Umbilical cord (tissue), 2 donors: ENCODE measurements at places on chromosomes 4 and X.

- DNase-seq = no peak
Observed at GRCh38 chr4:10169839-10170387, 53.3 kb upstream of the WDR1 start.

DNA sequence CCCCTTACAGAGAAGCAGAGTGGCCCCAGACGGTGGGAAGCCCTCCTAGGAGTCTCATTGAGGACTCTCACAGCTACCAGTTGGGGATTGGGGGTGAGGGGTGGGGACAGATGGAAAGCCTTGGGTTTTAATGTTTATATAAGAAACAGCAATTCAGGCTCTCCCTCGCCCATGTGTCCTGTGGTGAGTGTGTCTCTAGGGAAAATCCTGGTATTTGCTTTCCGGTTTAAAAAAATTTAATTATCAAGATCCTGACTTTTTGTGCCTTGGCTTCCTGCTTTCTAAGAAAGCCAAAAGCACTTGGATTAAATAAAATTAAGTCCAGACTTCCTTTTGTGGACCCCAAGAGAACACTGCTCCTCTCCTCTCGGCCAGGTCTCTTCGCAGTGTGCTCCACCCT, 93.8 kb downstream of the SOWAHB start:
- no peak for DNase-seq

DNA sequence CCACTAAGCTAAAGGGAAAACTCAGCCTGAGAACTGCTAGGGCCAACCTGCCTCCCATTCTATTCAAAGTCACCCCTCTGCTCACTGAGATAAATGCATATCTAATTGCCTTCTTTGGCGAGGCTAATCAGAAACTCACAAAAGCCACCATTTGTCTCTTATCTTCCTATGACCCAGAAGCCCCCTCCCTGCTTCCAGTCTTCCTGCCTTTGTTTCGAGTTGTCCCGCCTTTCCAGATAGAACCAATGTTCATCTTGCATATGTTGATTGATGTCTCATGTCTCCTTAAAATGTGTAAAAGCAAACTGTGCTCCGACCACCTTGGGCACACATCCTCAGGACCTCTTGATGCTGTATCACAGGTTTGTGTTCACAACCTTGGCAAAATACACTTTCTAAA, 459.8 kb downstream of the FSTL5 start:
- DNase-seq = no peak

DNA sequence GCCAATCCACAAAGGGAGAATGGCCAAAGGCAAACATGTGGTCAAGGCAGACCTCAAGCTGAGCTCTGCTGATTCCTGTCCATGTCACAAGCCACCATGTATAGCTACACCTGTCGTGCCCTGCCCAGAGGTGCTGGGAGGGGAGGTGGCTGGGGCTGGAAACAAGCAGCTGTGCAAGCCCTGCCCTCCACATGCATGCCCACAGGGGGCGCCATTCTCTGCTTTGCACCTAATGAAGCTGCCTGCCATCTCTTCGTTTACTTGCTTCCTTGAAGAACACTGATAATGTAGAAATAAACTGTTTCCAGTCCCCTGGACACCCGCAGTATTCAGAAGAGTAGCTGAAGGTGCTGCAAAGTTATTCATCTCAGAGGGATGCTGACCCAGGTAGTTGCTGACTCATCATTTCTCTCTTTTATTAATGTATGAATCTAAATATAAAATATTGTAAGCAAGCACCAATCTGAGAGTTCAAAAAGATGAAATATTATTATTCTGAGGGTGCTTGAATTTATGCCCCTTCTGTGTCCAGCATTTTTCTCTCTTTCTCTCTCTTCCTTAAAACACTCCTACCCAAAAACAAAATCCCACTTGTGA, 278.6 kb downstream of the ADGRA3 start:
- DNase-seq = no peak

DNA sequence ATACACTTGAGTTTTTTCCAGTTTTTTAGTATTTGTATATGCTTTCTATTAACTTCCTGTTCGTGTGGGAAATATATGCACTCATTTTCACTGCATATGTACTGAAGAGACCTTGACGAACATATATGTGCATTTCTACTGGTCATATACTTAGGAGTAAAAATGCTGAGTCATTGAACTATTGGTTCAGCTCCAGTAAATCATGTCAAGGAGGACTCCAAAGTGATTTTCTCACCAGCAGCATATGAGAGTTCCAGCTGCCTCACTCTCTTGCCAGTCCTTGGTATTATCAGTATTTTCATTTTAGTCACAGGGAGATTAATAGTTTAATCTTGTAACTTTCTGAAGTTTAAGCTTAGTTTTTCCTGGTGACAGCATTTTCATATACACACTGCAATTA, 2750.2 kb downstream of the ARAP2 start:
- DNase-seq = no peak

- DNase-seq = no peak
Observed at GRCh38 chr4:139492429-139492828, 38.5 kb downstream of the RAB33B start.

DNA sequence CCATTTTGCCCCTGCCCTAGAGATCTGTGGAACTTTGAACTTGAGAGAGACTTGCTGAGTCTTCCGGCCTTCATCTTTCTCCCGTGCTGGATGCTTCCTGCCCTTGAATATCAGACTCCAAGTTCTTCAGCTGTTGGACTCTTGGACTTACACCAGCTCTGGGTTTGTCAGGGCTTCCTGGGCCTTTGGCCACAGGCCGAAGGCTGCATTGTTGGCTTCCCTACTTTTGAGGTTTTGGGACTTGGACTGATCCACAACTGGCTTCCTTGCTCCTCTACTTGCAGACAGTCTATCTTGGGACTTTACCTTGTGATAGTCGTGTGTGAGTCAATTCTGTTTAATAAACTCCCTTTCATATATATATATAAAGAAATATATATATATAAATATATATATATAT, 1071.0 kb downstream of the ADGRL3 start:
- DNase-seq = no peak

DNA sequence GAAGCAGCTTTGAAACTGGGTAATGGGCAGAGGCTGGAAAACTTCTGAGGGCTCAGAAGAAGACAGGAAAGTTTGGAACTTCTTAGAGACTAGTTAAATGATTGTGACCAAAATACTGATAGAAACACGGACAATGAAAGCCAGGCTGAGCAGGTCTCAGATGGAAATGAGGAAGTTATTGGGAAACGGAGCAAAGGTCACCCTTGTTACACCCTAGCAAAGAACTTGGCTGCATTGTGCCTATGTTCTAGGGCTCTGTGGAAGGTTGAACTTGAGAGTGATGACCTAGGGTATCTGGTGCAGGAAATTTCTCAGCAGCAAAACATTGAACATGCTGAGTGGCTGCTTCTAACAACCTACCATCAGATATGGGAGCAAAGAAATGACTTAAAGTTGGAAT, 50.8 kb upstream of the FBXW7 start:
- no peak for DNase-seq

DNA sequence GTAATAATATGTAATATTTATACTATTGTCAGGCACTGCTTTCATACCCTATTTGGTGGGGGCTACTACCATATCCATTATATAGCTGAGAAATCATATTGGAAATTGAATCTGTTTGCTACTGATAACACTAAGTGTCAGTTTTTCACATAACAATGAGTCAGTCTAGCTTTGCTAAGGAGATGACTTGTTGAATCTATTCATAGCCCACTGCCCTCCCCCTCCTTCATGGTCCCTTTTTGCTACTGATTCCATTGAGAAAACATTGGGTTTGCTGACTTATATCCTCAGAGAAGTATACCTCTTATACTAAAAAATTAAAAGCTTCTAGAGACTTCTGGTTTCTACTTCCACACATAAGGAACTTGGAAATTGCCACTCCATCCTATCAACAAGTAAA, 1898.4 kb downstream of the STIM2 start:
- DNase-seq = no peak

GRCh38 chr4:184197536-184198082, 20.1 kb downstream of the ENPP6 start:
- no peak for DNase-seq

DNA sequence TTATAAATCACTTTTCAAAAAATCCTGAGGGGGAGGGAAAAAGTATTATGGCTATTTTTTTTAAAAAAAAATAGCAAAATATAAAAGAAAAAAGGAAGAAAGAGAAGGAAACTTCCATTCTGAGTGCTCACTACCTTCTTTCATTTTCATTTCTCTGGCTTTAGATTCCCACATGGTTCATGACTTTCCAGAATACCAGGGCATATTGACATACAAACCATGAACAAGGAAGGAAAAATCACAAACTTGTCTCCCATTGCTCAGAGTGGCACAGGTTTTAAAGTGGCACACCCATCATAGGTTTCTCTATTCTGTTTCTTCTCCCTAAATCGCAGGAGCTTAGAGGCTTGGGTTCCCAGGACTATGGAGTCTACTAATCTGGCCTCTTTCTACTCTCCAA, 136.3 kb upstream of the CXXC4 start:
- DNase-seq = no peak

DNA sequence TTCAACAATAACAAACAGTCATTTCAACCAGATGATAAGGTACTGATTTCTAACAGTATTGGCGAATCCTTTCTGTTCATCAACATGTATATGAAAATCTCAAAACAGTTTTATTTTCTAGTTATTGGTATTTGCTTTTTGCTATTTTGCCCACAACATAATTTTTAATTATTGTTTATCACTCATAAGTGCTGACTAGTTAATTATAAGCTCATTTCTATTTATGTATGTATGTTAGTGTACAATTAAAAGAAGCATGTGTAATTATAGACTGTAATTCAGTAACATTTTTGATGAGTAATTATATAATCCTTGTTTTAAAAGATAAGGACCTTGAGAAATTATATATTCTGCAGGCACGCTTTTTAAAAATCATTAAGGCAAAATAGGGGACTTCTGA, 67.2 kb upstream of the NPNT start:
- DNase-seq = no peak

DNA sequence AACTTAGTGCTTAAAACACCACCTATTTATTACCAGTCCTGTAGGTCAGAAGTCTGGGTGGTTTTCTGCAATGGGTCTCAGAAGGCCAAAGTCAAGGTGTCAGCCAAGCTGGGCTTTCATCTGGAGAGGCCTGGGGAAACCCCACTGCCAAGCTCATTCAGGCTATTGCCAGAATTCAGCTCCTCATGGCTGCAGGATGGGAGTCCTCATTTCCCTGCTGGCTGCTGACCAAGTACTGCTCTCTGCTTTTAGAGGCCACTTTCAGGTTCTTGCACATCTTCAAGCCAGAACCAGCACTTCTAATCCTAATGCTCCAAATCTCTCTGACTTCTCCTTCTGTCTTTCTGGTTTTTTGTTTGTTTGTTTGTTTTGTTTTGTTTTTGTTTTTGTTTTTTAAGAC, 109.3 kb downstream of the BCOR start:
- no peak for DNase-seq

DNA sequence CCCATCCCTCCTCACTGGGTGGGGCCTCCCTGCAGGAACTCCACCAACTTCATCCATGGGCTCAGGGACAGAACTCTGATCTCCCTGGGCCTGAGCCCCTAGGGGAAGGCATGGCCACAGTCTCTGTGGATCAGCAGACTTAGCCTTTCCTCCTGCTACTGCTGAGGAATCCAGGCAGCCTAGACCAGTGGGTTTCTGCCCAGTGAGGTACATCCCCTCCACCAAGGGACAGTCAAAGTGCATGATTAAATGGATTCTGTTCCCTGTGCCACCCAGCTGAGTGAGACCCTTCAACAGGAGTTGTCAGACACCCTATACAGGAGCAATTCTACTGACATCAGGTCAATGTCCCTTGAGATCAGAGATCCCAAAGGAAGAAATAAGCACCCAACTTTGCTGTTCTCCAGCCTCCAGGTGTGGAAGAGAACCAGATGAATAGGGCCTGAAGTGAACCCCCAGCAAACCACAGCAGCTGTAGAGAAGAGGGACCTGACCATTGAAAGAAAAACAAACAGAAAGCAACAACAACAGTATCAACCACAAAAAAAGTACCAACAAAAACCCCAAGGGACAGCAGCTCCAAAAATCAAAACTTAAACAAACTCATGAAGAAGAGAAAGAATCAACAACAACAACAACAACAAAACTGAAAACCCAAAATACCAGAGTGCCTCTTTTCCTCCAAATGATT, 84.8 kb downstream of the CHIC1 start:
- DNase-seq = no peak

- no peak for DNase-seq
Observed at GRCh38 chr4:40572692-40573310, 56.9 kb downstream of the RBM47 start.

DNA sequence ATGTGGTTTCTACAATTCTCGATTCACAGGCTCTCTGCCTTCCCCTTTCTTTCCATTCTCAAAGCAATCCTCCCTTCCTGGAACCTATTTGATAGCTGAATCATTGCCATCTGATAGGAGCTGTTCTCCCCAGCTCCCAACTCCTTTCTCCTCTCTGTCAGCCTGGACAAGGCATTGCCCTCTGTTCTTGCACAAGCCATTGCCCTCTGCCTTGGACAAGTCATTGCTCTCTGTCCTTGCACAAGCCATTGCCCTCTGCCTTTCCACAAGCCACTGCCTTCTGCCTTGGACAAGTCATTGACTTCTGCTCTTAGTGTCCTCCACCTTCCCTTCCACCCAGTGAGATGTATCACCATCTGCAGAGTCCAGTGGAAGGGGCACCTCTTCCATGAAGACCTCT, 256.1 kb upstream of the STS start:
- DNase-seq = no peak

DNA sequence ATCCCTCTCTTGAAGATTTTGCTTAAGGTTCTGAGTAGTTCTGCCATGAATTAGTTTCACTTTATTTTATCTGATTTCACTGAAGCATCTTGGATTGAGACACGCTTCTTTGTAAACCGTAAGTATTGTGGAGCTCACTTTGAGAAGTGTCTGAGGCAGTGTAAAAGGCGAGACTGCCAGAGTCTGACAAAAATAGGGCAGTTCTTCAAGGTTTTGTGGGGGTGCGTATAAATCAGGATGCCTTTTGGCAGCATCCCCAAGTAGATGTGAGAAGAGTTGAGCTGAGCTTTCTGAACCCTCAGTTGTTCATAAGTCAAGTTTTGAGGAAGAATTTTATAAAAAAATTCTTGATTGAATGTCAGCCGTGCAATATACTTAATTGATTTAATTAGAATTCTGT, 76.3 kb downstream of the RBPJ start:
- DNase-seq = no peak

- peak; percentile 48 for DNase-seq
Observed at GRCh38 chrX:10649265-10649664, 28.9 kb upstream of the MID1 start.

- no peak for DNase-seq
Observed at GRCh38 chrX:124086411-124086810, 124.9 kb downstream of the STAG2 start.

DNA sequence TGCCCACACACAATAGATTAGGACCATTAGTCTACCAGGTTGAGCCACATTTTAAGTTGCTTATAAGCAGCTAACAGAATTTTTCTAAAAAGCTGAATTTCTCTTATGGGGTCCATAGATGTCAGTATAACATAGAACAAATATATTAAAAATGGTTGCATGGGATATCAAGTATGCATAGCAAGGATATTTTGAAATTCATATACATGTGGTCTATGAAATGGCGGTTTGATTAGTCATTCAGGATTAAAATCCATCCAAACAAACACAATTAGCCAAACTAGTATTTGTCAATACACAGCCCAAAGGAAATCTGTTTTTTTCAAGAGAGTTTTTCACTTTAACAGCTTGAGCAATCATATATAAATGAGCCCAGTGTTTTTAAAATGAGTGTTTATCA, 33.5 kb upstream of the AMOT start:
- DNase-seq = no peak
